ENCODE measurements at places on chromosomes 16 and 17.

- no peak for DNase-seq
Observed at GRCh38 chr16:81463296-81463890, 18.8 kb downstream of the CMIP start.

DNA sequence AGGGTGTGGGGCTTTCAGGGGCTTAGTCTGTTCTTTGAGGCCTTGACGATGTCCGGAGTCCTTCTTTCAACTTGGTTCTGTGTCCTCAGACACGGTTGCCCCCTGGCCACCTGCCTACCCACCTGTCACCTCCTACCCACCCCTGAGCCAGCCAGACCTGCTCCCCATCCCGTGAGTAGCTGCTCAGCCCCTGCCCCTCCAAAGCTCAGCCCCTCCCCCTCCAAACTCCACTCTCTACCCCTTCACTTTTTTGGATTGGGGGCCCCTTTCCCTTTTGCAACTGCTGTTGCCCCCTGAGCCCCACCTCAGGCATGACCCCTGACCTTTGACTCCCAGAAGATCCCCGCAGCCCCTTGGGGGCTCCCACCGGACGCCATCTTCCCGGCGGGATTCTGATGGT, 1.2 kb downstream of the LAT start:
- peak; percentile 38 for DNase-seq

DNA sequence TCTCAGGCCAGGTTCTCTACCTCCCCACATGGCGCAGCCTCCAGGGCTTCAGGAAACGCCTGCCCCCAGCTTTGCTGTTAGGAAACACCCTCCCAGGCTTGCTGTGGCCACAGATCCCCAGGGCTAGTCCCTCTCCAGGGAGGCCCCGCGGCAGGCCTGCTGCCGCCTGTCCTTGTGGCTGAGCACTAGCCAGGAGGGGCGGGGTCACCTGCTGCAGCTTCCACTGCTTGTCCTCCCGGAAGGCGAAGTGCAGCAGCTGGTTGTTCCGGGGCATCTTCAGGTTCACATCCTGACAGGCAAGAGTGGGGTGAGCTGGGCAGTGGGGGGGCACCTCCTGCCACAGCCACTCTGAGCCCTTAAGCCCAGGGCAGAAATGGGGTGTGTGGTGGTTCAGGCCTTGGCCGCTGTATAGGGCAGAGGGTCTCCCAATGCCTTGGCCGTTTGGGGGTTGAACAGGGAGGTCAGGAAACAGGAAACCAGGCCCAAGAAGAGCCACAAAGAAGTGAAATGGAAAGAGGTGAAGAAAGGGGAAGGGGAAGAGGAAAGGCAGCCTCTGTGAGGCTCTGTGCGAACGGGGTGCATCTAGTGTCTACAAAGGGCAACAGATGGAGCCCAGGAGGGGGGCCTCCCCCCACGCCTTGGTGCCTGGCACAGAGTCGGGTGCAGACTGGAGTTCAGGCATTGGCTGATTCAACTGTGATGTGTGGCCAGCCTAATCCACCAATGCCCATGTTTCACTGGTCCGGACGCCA, 2.0 kb downstream of the ROGDI start:
- peak; percentile 38 for DNase-seq

DNA sequence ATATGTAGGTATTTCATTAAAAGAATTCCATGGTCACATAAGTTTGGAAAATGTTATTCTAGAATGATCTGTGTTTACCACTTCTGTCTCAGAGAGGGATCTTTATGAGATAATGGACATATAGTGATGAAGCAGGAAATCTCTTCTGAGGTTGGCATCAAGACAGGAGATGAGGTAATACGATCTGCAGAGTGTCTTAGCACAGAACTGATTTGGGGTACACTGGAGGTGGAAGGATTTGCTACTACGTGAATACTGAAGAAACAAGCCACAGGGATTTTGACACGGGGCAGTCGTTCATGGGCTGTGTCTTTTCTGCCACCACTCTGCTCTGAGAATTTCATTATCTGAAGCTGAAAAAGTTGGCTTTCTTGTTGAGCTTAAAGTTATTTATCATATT, 5.5 kb downstream of the CBFB start:
- no peak for DNase-seq

GRCh38 chr17:67438667-67439066, 61.6 kb downstream of the PITPNC1 start:
- no peak for DNase-seq

DNA sequence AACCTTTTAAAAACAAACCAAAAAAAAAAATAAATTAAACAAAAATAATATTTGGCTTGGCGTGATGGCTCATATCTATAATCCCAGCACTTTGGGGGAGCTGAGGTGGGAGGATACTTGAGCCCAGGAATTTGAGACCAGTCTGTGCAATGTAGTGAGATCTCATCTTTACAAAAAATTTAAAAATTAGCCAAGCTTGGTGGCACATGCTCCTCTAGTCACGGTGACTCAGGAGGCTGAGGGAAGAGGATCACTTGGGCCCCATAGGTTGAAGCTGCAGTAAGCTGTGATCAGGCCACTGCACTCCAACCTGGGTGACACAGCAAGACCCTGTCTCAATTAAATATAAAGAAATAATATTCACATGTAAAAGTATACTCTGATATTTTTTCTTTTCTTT, 12.2 kb downstream of the GNGT2 start:
- no peak for DNase-seq
